G401 (cell line): ENCODE measurements at places on chromosomes 16 and 17.

- no peak for DNase-seq
Measured at GRCh38 chr17:5555254-5555653, 29.1 kb downstream of the NLRP1 start.

DNA sequence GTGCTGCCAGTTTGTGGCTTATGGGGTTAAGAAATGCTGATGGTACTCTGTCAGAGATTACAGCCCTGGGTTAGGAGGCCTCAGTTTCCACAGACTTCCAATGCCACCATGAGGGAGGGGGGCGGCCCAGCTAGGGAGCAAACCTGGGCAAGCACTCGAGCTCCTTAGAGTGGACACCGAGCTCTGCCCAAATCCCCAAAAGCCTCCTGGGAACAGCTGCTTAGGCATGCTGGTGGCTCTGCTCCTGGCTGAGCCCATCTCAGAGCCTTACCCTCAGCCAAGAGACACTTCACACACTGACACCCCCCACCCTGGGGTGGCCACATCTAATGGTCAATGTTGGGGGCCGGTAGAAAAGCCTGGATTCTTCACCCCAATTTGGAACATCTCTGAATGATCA is 66.1 kb downstream of the C16orf78 start:
- DNase-seq: no peak

DNA sequence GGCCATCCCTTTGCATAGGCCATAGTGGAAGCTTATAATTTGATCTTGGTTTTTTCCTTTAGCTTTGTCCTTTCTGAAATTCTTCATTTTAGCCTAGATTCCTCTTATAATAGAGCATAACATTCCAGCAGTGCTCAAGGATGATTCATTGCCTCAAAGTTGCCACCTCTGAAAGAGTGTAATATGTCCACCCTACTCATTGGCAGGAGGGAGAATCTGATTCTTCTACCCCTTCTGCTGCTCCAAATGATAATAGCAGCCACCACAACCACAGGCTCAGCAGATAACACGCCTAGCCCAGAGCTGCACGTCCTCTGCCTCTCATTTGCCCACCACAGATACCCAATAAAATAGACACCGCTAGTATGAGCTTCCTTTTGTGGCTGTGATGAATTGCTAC is 337.4 kb upstream of the HSBP1 start:
- no peak for DNase-seq

DNA sequence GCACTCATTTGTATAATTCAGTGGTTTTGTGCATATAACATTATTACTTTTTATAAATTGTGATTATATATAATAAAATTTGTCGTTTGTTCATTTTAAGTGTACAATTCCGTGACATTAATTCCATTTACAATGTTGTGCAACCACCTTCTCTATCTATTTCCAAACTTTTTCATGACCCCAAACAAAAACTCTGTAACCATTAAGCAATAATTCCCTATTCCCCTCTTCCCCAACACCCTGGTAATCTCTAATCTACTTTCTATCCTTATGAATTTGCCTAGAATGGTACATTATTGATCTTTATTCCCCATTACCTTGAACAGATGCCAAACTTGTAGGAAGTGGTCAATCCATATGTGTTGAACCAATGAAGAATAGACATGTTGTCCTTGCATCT is 61.3 kb upstream of the SMIM36 start:
- DNase-seq: no peak
